Fibroblast of lung (primary cell): ENCODE measurements at places on chromosomes 6 and 20. TPM values are rescaled to one million over a fixed set of nuclear protein-coding genes. Genes with fewer than 3 reads are reported as not detected.

- no peak for DNase-seq
These were observed 57.2 kb downstream of the CHD6 start for GRCh38 chr20:41560970-41561369.

- DNase-seq, result peak; percentile 94
These were observed 45.9 kb upstream of the PXDC1 start for GRCh38 chr6:3797231-3798054.

- no peak for DNase-seq
These were observed 87.6 kb upstream of the GCM1 start for GRCh38 chr6:53236241-53236640.

GRCh38 chr6:121430514-121431460, 4.7 kb upstream of the GJA1 start:
- peak; percentile 41 for DNase-seq

DNA sequence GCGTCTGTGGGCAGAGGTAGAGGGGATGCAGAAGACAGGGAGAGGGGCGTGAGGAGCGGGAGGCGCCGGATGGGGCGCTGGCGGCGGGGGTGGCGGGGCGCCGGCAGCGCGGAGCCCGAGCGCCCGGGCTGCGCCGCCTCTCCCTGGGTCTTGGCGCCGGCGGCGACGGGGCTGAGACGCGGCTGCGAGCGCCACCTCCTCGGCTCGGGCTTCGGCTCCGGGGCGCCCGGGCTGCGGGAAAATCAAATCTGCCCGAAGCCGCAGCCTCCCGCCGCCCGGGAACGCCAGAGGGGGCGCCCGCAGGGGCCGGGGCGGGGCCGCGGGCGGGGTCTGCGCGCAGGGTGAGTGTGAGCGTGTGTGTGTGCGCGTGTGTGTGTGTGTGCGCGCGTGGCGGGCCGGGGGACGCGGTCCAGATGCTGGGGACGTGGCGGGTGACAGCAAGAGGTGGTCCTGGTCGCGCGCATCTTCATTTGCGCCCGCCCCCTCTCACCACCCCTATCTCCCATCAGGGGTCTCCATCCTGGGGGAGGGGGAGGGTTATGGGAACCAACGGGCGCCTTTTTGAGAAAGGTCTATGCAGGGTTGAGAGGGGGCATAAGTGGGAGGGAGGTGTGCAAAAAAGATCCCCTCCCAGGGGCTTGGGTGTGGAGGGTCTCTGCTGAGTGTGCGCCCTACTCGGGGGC, 646 bp upstream of the CPNE5 start:
- DNase-seq, result peak; percentile 25

GRCh38 chr6:140346428-140346827, 972.0 kb upstream of the CITED2 start:
- DNase-seq, result peak; percentile 65

Gene PRDM13
- total RNA-seq, result not detected in 2 replicates
